Mucosa of descending colon (tissue), 3 donors: ENCODE measurements at places on chromosomes 3 and 15.

DNA sequence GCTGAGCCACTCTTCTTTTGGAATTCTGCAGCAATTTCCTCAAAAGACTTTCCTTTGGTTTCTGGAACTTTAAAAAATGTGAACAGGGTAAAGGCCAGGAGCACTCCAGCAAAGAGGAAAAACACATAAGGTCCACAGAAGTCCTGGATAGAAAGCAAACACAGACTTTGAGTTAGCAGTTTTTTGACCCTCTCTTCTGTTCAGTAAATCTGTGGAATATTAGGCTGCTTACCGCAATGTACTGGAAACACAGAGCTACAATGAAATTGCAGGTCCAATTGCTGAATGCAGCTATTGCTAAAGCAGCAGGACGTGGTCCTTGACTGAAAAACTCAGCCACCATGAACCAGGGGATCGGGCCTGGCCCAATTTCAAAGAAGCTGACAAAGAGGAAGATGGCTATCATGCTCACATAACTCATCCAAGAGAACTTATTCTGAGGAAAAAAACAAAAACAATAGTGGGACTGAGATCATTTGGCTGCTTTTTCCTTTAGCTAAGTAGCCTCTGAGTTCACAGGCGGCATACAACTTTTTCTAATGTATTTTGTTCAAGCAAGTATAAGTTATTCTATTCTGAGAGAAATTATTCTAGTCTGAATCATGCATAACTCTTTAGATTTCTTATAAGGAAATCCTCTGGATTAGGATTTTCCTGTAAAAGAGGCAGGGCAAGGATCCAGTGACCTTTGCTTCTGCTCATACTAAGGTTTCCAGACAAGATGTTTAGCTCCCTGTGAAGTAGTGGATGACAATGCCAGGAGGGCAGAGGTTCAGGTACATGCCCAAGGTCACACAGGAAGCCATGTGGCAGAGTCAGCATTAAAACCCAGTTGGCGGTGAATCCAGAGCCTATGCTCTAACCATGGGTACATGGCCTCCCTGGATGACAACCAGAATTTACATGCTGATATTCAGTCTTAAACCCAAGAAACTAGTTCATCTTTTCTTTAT, 28.3 kb downstream of the SLC2A2 start:
- no peak for DNase-seq

GRCh38 chr3:46923559-46924350, 46.2 kb downstream of the PTH1R start:
- DNase-seq = peak; percentile 47

DNA sequence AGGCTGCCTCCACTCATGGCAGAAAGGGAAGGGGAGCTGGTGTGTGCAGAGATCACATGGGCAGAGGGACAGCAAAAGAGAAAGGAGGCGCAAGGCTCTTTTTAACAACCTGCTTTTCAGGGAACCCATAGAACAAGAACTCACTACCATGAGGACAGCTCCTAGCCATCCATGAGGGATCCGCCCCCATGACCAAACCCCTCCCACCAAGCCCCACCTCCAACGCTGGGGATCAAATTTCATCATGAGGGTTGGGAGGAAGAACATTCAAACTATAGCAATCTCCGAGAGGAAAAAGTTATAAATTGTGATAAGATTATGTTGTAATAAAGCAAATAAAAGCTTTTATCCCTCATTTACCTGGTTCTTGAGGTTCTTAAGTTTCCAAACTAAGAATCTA, 84.7 kb upstream of the LMCD1 start:
- peak; percentile 76 for DNase-seq

DNA sequence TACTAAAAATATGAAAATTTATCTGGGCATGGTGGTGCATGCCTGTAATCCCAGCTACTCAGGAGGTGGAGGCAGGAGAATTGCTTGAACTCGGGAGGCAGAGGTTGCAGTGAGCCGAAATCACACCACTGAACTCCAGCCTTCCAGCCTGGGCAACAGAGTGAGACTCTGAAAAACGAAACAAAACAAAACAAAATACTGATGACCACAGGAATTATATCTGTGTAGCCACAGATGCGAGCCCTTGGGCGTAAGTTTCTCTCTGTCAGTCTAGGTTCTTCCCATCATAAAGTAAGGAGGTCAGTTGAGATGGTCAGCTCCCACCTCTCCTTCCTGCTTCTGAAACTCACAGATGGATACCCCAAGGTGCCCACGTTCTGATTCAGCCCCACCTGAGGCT, 37.7 kb upstream of the CFAP161 start:
- no peak for DNase-seq

GRCh38 chr3:5840056-5840455, 652.5 kb downstream of the EDEM1 start:
- DNase-seq = no peak

GRCh38 chr15:61275901-61276300, 46.8 kb upstream of the RORA start:
- no peak for DNase-seq

GRCh38 chr3:123352134-123352554, 96.7 kb downstream of the ADCY5 start:
- no peak for DNase-seq

DNA sequence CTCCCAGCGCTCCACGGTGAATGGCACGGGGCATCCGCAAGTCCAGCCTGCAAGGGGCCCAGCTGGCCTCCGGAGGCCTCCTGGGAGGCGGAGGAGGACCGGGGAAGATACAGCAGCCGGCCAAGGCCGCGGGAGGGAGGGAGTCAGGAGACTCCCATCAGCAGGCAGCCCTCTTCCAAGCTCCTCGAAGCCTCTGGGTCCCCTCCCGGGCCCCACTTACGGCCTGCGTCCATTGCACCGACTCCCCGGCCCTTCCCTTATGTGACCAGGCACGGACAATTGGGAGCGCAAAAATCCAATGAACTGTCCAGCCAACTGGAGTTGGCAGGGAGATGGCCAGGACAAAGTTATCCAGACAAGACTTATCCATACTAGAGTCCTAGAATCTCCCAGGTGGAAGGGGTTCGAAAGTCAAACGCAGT, 668 bp downstream of the MFGE8 start:
- DNase-seq = no peak

- DNase-seq = no peak
These were observed 296.2 kb downstream of the ZBTB20 start for GRCh38 chr3:114850898-114851297.

GRCh38 chr3:179015551-179016020, 56.0 kb downstream of the ZMAT3 start:
- DNase-seq = no peak

DNA sequence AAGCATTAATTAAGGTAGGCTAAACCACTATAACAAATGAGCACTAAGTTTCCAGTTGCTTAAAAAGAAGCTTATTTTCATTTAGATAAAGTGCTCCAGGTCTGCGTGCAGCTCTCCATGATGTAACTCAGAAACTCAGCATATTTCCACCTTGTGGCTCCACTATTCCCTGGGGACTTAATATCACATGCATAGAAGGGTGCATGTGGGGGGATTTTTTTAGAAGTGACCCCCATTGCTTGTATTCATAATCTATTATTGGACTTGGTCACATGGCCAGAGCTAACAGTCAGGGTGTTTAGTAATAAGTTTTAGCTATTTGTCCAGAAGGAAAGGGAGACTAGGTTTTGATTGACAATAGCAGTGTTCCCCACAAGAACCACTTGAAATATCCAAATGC, 86.8 kb downstream of the TMCO5A start:
- no peak for DNase-seq
